ENCODE measurements at places on chromosomes 3 and 15.
A peak's percentile ranks its signal among the peaks of the same experiment; 100 is the strongest.

DNA sequence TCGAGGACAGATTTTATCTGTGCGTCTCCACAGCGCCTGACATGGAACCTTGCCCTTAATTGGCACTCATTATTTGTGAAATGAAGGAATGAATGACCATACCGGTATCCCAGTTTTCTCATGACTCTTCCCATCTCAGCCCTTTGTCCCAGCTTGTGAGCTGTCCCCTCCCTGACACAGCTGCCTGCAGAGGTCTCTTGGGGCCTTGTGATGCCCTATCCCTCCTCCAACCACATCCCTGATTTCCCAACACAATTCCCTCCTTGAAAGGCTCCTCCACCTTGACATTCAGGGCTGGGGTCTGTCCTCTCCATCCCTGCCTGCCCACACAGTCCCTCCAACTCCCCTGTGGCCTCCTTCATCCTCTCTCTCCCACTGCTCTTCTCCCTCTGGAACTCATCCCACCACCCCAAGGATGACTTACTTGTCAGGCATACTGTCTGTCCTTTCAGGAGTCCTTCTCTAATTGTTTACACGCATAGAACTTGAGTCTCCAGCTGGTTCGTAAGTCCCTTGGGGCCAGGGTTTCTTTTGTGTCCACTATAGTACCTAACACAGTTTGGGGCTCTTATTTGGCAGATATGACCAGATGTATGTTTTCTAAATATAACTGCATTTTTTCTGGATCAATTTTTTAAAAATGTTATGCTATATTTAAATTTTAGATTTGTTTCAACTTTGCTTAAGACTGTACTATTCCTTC lies 35.6 kb upstream of the FILIP1L start:
- DNase-seq, result no peak

GRCh38 chr15:76058714-76059319 lies 968 bp upstream of the TMEM266 start:
- DNase-seq, result peak; percentile 32

- DNase-seq, result no peak
Measured at GRCh38 chr15:52943746-52944145, 153.6 kb upstream of the ONECUT1 start.

DNA sequence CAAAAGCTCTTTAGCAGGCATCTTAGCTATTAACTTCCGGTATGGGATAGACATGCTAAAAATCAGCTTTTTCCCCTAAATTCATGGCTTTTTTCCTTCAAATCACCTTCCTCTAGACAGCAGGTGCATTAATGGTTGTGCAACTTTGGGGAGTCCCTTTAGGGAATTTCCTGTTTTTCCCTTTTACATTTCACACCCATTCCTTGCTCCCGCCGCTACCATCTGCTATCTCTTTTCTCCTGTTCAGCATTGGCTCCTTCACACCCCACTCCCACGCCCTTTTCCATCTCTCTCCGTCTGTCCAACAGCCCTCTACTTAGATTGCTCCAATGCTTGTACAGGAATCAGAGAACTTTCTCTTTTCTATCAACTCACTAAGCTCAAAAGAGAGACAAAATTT lies 43.4 kb downstream of the FEZF2 start:
- no peak for DNase-seq

DNA sequence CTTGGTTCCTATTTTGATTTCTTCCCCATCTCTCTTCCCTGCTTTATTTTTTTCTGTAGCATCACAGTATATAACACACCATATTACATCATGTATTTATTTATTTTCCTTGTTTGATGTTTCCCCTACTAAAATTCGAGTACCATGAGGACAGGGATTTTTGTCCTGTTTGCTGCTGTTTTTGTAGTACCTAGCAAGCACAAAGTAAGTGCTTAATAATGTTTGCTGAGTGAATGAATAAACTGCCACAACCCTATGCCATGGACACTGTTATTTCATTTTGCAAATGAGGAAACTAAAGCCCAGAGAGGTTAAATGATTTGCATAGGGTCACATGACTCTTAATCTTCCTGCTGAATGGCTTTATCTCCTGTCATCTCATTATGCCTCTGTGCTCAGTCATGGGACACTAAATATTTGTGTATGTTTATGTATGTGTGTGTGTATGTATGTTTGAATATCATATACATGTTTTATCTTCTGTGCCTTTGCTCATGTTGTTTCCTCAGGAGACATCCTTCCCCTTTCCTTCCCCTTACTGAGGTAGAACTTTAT lies 26.1 kb upstream of the MGA start:
- DNase-seq, result peak; percentile 16

DNA sequence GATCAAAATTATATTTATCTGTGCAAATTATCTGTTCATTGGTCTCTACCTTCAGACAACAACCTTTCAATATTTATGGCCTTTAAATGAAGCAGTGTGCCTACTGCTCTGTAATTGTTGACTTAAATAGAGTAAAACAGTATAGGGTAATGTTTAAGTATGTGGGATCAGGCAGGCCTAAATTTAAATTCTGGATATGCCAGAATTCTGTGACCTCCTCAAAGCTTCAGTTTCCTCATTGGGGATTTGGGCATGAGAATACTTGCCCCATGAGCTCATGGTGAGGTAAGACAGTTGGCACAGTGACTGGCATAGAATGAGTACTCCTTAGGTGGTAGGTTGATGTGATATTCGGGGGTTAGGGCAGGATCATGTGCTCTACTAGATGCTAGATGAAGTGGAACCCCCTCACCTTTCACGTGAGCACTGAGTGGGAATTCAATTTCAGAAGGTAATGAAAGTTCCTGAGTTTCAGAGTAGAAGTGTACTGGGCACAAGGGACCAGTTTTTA lies 14.9 kb downstream of the ARL8B start:
- no peak for DNase-seq

DNA sequence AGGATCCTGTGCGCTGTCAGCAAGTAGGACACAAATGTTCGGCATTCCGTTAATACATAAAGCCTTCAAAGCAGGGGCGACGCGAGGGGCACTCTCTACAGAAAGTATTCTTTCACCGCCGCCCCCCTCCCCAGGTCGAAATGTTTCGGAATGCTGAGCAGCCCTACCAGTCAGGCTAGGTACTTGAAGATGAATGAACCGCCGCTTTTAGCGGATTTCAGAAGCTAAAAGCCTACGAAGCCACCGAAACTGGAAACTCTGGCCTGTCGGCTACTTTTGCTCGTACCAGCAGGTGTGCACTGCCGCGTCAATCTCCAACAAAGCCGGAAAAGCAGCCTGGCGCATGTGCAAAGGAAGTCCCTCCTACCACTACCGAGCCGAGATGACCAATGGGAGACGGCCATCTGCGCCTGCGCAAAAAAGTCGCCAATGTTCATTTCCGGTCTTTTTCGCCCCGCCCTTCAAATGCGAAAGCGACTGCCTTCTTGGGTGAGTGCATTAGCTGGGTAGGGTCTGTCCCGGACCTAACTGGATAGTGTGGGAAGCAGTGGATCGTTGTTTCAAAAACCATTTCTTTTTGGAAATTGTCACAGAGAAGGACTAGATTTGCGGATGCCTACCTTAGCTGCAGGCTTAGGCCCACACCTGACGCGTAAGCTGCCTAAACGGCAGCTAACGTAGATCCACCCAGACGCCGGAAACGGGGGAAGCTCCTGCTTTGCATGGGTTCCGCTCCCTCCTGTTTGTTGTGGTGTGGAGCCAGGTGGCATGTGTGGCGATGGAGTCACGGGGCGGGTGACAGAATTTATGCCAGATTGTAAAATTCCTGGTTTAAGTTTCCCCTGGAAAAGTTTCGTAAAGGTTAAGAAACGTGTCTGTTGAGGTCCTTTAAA lies at the start of gene WDR5B:
TSS of gene WDR5B (minus strand) at position 301 of the 893 bp plus-strand sequence. CDS start 534 bp downstream, outside the sequence.
- peak; percentile 98 for DNase-seq

DNA sequence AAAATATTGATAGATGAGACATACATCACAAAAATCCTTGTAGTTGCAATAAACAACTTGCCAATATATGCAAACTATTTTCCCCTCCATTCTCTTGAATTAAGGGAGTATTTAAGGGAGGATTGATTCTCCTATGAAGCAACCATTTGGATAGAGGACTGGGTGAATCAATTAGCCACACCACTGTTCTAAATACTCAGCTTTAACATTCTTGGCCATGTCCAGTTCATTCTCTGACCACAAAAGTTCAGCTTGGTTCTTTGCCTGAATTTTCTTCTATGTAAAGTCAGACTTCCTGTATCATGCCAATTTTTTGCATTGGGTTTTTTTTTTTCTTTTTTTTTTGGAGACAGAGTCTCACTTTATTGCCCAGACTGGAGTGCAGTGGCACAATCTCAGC lies 15.8 kb upstream of the SEC11A start:
- no peak for DNase-seq

DNA sequence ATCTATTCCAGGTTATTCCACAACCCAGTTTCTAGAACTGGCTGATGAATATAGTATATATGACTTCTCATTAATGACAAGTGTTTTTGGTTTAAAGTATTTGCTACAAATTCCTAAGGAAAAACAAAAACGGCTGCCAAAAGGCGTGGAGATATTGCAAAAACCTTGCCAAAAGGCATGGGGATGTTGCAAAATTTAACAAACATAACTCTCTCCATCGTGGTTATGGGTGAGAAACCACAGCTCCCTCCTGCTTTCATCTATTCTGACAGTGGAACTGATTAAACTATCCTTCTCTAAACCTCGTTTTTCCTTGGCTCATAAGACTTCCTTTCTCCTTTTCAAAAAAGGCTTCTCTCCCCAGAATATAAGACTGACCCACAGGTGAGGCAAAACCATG lies 342.0 kb upstream of the PDZRN3 start:
- no peak for DNase-seq

DNA sequence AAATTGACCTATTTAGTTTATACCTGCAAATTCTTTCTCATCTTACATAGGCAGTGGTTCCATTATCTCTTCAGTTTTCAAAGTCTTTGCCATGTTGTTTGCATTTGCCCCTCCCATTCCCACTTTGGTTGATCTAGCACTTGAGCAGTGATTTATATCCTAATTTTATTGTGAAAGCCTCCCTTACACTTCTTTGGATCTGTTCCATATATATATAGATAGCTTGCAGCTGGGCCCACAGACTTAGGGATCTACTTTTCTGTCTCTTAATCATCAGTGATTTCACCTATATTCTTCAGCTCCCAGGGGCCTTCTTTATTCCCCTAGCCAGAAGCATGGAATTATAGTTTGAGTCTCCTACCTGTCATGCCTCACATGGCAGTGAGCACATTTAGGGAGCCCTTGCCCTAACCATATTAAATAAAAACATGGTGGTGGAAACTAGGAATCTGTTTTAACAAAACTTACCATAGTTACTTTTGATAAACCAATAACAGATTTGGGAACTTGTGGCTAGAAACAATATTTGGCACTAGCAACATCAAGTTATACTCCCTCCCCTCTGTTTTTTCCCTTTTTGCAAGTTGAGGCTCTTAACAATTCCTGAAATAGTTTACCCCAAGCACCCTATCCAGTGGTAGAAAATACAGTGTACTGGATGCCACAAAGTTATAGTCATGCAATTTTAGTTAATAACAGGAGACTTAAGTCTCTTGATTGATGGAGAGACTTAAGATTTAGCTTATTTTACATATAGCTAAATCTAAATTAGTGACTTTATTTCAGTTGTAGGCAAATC lies 41.7 kb downstream of the ARIH1 start:
- no peak for DNase-seq

- DNase-seq, result no peak
Measured at GRCh38 chr15:70588613-70589012, 174.7 kb downstream of the UACA start.

- DNase-seq, result no peak
Measured at GRCh38 chr15:62444104-62445022, 279.3 kb upstream of the C2CD4B start.

- DNase-seq, result peak; percentile 4
Measured at GRCh38 chr15:99509686-99510461, 55.9 kb upstream of the MEF2A start.

DNA sequence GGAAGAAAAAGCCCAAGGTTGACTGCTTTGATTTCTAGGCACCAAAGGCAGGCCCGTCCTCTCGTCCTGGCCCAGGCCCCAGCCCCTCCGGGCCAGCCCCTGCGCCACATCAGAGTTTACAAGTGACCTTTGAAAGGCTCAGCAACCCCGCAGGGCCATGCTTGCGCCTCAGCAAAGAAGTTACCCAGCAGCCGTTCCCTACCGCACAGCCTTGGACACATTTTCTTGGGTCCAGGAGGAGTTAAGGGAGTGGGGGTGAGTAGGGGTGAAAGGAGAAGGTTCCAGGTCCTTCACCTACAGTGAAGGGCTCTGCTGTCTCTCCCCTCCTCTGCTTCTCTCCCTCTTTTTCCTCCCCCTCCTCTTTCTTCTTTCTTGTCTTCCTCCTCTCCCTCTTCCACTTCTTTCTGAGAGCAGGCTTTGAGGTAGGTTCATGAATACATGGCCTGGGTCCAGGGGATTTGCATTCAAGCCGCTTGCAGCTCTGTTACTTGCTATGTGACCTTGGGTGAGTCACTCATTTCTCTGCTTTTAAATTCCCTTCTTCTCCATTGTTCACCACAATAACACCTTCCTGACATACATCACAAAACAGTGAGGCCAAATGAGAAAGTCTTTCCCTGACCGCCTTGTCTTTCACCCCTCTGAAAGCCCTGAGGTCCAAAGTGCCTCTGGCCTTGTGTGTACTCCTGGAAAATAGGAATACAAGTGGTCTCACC lies 223.3 kb upstream of the TPRG1 start:
- DNase-seq, result no peak

DNA sequence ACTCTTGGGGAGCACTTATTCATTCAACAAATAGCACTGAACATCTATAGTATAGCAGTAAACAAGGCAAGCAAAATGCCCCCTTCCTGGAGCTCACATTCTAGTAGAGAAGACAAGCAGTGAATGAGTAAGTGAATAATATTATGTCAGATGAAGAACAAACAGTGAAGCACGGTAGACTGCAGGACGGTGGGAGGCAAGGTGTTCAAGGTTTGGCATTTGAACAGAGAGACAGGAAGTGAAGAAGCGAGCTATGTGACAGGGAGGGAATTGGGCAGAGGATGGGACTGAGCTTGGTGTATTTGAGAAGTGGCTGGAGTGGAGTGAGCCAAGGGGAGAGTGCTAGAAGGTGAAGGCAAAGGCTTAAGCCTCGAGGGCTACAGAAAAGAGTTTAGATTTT lies 1.4 kb downstream of the CRELD1 start:
- DNase-seq, result no peak

GRCh38 chr3:71625676-71626075 lies 42.1 kb upstream of the FOXP1 start:
- DNase-seq, result no peak

DNA sequence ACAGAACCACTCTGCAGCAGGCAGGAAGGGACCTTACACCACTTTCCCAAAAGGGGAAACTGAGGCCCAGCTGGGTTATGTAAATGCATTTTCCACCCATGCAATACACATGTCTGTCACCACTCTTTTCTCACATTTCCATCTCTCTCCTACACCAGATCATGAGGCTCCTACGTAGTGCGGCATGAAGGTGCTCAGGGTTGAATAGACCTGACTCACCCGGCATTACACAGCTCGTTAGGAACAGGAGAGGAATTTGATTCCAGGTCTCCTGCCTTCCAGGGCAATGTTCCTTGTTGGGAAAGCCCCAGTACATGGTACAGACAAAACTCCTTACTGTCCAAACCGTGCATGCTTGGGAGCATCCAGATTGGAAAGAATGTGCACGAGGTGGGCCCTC lies 61.9 kb upstream of the DCLK3 start:
- DNase-seq, result no peak

DNA sequence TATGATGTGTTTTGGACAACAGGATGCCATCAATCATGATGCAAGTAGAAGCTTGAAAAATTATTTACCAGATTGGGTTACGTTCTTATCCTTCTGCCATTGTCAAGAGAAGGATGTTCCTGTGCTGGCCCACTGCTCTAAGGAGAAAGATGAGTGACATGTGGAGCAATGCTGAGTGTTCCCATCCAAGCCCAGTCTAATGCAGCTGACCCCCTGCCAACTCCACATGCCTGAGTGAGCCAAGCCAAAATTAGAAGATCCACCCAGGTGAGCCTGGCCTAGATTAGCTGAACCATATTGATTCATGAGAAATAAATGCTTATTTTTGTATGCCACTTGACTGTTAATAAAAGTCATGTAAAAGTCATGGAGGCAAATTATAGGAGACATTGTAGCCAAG lies 446.5 kb downstream of the CNTN3 start:
- DNase-seq, result no peak
